Activated T-cell treated with anti-CD3 and anti-CD28 coated beads for 1 hour (primary cell): ENCODE measurements at places on chromosomes 5 and 9.

- no peak for DNase-seq
Measured at GRCh38 chr9:34783951-34784487, 74.1 kb upstream of the CCL21 start.

DNA sequence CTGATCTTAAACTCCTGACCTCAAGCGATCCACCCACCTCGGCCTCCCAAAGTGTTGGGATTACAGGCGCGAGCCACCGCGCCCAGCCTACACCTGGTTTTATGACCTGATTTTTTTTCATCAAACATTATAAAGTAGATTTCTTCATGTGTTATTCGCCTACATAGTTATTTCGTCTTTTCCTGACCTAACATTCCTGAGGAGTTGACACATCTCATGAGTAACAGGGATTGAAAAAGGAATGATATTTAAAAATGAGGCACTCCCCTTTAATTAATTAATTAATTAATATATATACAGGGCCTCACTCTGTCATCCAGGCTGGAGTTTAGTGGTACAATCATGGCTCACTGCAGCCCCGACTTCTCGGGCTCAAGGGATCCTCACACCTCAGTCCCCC, 20.2 kb upstream of the MTMR12 start:
- DNase-seq: no peak

GRCh38 chr5:116420540-116420939, 154.1 kb downstream of the SEMA6A start:
- no peak for DNase-seq

DNA sequence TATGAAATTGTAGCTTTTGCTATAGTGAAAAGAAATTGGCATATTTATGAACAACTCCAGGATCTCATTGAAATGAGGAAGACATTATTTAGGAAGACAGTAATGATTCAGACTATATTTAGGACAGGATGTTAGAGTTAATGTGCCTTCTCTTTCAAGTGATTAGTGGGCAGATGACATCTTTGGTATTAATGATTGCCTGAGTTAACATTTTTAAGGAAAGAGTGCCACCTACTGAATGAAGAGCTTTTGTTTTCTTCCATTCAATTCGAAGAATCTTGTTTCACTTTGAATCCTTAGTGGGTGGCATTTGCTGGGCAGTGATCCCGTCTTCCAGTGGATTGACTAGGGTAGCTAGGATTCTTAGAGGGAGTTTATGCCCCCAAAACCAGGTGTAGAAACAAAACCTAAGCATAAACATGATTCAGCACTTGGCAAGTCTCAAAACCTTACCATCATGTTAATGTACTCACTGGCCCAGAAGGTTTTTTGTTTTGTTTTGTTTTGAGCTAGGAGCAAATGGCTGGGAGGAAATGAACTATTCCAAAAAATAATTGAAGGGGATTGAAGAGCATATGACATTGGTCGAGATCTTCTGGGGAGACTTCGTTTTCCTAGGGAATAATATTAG, 23.2 kb downstream of the MAP3K1 start:
- no peak for DNase-seq

DNA sequence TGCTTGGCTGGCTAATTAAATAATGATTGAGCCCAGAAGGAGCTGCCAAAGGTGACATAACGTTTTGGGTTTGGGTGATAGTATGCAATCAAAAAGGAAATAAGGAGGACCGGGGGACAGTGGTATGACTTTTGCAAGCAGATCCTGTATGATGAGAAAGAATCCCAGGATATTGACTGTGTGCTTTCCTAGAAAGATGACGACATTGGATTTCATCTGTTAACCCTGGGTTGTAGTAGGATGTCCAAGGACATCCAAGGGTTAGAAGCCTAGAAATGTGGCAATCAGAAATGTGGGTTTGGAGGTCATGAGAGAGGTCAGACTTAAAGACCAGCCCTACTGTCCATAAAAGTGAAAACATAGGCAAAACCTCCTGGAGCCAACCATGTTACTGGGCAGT, 50.3 kb upstream of the HMHB1 start:
- DNase-seq: no peak

GRCh38 chr9:20382460-20383071, 239.7 kb downstream of the MLLT3 start:
- no peak for DNase-seq

- peak; percentile 19 for DNase-seq
Measured at GRCh38 chr5:54944364-54944763, 41.0 kb downstream of the ESM1 start.

- DNase-seq: no peak
Measured at GRCh38 chr9:119781886-119782285, 412.7 kb upstream of the BRINP1 start.

DNA sequence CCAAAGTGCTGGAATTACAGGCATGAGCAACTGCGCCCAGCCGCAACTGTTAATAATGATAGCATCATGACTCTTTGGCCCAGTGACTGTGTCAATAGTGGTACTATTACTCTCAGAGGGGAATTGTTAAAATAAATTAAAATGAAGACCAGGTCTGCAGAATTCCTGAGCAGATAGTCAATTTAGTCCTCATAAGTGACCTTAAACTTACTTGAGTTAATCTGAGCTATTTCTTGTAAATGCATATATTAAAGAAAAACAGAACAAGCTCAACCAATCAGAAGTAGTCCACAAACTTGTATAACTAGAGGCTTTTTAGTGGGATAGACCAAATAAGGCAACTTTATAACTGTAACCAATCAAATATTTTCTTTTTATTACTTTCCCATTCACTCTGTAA, 1.7 kb upstream of the RECK start:
- no peak for DNase-seq

DNA sequence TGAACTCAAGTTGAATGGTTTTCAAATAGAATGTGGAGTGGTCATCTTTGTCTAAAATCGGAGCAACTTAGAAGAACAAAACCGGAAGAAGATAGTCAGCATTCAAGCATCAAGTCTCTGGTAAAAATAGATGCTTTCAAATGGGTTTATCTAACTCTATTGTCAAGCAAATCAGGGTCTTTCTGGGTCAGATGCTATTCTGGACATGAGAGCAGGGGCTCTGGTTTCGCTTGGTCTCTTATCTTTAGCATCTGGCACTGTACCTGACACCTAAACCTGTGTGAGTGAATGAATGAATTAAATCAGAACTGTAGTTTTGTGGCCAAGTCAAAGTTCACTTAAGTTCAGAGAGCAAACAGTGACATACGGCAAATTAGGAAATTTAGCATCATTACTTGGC, 173.5 kb downstream of the SLIT3 start:
- no peak for DNase-seq

- DNase-seq: no peak
Measured at GRCh38 chr9:96379461-96379860, 4.0 kb downstream of the SLC35D2 start.

DNA sequence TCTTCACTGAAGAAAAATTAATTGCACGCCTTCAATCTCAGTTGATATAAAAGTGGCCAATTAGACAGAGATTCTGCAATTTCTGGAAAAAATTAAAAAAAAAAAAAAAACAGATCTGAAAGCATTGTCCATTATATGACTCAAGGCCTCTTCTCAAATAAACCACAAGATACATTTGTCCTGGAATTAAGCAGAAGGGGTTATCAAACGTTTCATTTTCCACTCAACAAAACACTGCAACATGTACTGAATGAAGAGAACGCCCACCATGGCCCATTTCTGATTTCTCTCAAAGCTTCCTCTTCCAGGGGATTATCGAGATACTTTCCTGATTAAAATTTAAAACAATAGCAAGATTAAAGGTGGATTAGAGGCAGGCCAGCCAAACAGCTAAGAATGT, 5.8 kb upstream of the PAPPA start:
- DNase-seq: no peak

GRCh38 chr5:18778225-18778624, 1144.0 kb downstream of the TAF11L14 start:
- DNase-seq: no peak

DNA sequence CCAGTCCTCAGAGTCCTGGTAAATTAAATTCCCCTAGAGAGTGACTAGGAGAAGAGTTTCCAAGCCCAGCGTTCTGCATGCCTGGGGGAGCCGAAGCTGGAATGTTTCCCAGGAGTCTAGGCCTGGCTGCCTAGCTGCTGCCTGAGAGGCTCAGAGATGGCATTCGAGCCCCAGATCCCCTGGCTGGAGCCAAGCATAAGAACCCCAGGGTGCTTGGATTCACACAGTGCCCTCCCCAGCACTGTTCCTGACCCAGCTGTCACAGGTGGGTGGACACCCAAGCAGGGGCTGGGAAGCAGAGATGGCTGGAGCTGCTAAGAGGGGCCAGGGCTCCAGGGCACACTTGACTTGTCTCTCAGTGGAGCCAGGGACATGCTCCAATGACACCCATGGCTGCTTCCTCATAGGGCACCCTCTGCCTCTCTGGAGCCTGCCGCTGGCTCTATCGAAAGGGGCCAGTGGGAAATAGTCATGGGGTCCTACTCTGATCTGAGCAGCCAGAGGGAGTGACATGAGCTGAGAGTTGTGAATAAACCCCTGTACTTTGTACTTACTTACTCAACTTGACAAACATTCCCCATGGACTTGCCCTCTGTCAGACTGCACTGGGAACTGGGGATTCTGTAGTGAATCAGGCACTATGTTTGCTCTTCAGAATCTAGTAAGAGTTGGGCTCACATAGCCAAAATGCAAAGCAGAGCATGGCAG, 62.6 kb upstream of the XPA start:
- no peak for DNase-seq

- no peak for DNase-seq
Measured at GRCh38 chr5:88746438-88746882, 136.5 kb downstream of the MEF2C start.

GRCh38 chr9:29213417-29214153, 1640.3 kb upstream of the C9orf72 start:
- no peak for DNase-seq

- no peak for DNase-seq
Measured at GRCh38 chr9:114099669-114100270, 678 bp upstream of the KIF12 start.

DNA sequence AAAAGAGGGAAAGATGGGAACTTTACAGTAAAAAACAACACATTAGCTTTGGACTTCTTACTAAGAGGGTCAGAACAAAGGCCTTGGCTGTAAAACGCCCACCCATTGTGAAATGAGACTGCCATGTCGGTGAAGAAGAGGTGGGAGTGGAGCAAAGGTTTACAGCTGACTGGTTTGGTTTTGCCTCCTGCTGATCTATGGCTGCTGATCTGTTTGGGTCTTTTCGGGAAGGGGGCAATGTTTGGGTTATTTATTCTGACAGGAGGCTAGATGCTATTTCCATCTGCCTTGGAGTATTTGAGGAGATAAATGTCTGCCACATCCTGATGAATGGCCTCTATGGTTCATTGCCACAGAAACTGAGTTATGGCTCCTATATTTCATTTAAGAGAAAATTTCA, 408.7 kb downstream of the TLE4 start:
- no peak for DNase-seq

GRCh38 chr9:4226331-4227250, 73.3 kb downstream of the GLIS3 start:
- DNase-seq: no peak

- peak; percentile 6 for DNase-seq
Measured at GRCh38 chr9:98191671-98192502, 550 bp downstream of the CORO2A start.

- DNase-seq: no peak
Measured at GRCh38 chr5:168364750-168365550, 73.5 kb downstream of the WWC1 start.

DNA sequence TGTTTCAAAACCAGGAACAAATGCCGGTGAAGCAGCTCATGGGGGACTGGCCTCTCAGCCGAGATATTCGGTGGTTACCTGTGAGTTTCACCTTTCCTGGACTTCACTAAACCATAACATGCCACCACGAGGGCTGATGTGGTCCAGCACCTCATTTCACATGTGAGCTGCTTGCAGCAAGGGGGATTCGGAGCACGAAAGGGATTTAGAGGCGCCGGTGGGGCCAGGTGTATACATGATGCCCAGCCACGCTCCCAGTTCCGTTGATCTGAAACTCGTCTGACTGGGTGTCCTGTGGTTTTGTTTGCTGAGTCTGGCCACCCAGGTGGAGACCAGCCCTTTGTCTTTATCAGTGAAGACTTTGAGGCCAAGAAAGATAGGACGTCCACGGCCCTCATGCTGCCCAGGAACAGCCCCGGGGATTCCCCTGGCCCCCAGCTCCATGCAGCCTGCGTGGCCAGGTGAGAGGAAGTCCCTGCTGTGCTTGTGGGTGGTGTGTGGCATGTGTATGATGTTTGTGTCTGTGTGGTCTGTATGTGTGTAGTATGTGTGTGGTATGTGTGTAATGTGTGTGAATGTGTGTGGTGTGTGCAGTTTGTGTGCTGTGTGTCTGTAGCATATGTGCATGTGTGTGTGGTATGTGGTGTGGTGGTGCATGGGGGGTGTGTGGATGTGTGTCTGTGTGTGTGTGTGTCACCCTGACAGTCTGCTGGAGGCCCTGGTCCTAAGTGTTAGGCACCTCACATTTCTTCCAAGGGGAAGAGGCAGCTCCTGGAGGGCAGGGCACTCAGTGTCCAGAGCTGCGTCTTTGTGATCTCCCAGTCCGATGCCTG, 23.4 kb downstream of the PHF2 start:
- no peak for DNase-seq

GRCh38 chr9:100586093-100586492, 8.2 kb downstream of the CAVIN4 start:
- no peak for DNase-seq
